ENCODE measurements at places on chromosomes 3 and 15.

- DNase-seq: no peak
Measured at GRCh38 chr3:117625174-117625573, 915.6 kb downstream of the TUSC7 start.

GRCh38 chr15:43277231-43277823 lies 10.6 kb upstream of the TGM5 start:
- DNase-seq: no peak

- DNase-seq: no peak
Measured at GRCh38 chr15:58469432-58470353, 37.9 kb downstream of the LIPC start.

DNA sequence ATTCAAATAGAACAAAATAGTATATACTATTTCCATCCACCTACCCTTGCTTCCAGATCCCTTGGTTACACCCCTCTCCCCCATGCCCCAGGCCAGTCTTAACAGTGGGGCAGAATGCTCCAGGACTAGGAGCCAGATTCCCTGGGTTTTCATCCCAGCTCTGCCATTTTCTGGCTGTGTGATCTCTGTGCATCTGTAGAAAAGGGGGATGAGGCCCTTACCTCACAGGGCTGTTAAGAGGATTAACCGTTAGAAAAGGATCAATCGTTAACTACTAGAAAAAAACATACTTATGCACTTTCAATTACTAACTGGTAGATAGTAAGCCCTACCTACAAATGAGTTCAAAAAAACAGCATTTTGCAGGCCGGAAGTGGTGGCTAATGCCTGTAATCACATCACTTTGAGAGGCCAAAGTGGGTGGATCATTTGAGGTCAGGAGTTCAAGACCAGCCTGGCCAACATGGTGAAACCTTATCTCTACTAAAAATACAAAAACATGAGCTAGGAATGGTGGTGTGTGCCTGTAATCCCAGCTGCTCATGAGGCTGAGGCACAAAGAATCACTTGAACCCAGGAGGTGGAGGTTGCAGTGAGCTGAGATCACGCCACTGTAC lies 11.7 kb downstream of the EBLN2 start:
- DNase-seq: no peak

GRCh38 chr3:171760477-171760876 lies 49.8 kb downstream of the PLD1 start:
- DNase-seq: no peak

All from stimulated activated CD8-positive, alpha-beta memory T cell treated with anti-CD3 and anti-CD28 coated beads, Interleukin-4, amount 100 ng/mL, for 48 hours (primary cell).